Activated CD8-positive, alpha-beta memory T cell treated with anti-CD3 and anti-CD28 coated beads, Interleukin-2, amount 10 ng/mL, durations not matched to agents 7 days and 5 days (primary cell): ENCODE measurements at places on chromosomes 2 and 18. TPM values are rescaled to one million over a fixed set of nuclear protein-coding genes. Genes with fewer than 3 reads are reported as not detected.

The SERPINB13 gene
- not detected for total RNA-seq

The PFN4 gene
- total RNA-seq, result not detected

The TWIST2 gene
- not detected for total RNA-seq

GRCh38 chr2:207264310-207264709, 98.6 kb upstream of the KLF7 start:
- no peak for DNase-seq

GRCh38 chr2:238167761-238168160, 9.0 kb downstream of the ERFE start:
- no peak for DNase-seq

GRCh38 chr18:27964811-27965210, 212.1 kb downstream of the CDH2 start:
- no peak for DNase-seq

GRCh38 chr2:112827009-112827408, 9.6 kb downstream of the IL1B start:
- no peak for DNase-seq
